ENCODE measurements at places on chromosomes 6 and 20.

- DNase-seq = no peak
Measured at GRCh38 chr6:41555326-41556300, 9.4 kb downstream of the FOXP4 start.

DNA sequence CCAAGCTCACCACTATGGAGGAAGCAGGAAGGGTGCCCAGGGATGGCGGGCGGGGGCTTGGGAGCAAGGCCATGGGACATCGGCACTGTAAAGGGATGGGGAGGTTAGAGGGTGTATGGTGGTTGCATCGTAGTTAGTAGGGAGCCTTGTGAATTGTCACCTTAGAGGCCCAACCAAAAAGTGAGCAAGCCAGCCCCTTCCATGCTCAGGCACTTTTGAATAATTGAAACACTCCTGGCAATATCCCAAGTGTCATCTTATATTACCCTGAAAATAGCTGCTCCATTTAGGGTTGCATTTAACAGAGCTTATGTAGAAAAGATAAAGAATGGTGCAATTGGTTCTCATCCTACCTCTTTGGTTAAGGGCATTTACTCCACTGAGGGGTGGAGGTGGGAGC is 169.2 kb downstream of the SAMD5 start:
- DNase-seq = no peak

- no peak for DNase-seq
Measured at GRCh38 chr6:79135973-79136470, 58.0 kb upstream of the PHIP start.

- peak; percentile 45 for DNase-seq
Measured at GRCh38 chr20:33667676-33668465, 1.1 kb downstream of the ACTL10 start.

All from anterior cingulate cortex (tissue), 58 donors.